ENCODE measurements at places on chromosomes 11 and 22. TPM values are rescaled to one million over a fixed set of nuclear protein-coding genes. Genes with fewer than 3 reads are reported as not detected.

Gene TRIM6
- 5.2 TPM for polyA plus RNA-seq

Gene DTX4
- polyA plus RNA-seq: 1.6 TPM

Gene DBX1
- polyA plus RNA-seq: not detected

DNA sequence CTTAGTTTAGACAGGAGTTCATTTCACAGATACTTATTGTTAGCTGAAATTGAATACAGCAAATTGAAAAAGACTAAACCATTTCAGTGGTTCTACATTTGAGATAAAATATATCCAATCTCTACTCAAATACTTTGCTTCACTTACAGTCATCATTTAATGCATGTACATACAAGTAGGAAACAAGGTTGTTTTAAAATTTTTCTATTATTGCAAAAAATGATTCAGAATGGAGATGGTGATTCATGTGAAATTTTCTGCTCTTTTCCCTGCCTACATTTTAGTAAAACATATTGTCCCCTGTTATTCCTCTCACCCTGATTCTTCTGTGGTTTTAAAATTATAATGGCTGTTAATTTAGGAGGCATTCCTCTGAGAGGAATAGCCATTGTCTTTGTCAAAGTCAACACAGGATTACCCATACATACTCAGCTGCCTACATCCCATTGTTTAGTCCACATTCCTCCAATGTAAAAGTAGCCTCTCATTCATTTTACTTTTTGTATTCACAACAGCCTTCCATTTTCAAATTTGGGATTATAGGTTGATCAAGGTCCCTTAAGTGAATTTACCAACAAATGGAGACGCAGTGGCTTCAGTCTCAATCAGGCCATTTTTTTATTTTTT lies 60.1 kb downstream of the TRPC6 start:
- DNase-seq: no peak
- no peak overlapping the region for H3K27ac ChIP-seq
- H3K4me3 ChIP-seq: no peak overlapping the region
- no peaks in the 10 kb centered on the region for H3K36me3 ChIP-seq

- no peaks in the 10 kb centered on the region for H3K36me3 ChIP-seq
- H3K4me1 ChIP-seq: no peaks in the 10 kb centered on the region
- H3K27me3 ChIP-seq: peaks cover 6% of the 10 kb centered on the region
- no peak overlapping the region for H3K27ac ChIP-seq
Measured at GRCh38 chr11:112753706-112754105, 207.5 kb upstream of the NCAM1 start.

GRCh38 chr11:60396799-60397198 lies 540 bp downstream of the MS4A14 start:
- no peaks in the 10 kb centered on the region for H3K36me3 ChIP-seq
- H3K4me1 ChIP-seq: no peaks in the 10 kb centered on the region
- H3K27ac ChIP-seq: no peak overlapping the region
- H3K4me3 ChIP-seq: no peak overlapping the region
- no peaks in the 10 kb centered on the region for H3K27me3 ChIP-seq

- no peak for DNase-seq
- H3K36me3 ChIP-seq: no peaks in the 10 kb centered on the region
Measured at GRCh38 chr22:43241138-43241597, 54.2 kb upstream of the TTLL12 start.

DNA sequence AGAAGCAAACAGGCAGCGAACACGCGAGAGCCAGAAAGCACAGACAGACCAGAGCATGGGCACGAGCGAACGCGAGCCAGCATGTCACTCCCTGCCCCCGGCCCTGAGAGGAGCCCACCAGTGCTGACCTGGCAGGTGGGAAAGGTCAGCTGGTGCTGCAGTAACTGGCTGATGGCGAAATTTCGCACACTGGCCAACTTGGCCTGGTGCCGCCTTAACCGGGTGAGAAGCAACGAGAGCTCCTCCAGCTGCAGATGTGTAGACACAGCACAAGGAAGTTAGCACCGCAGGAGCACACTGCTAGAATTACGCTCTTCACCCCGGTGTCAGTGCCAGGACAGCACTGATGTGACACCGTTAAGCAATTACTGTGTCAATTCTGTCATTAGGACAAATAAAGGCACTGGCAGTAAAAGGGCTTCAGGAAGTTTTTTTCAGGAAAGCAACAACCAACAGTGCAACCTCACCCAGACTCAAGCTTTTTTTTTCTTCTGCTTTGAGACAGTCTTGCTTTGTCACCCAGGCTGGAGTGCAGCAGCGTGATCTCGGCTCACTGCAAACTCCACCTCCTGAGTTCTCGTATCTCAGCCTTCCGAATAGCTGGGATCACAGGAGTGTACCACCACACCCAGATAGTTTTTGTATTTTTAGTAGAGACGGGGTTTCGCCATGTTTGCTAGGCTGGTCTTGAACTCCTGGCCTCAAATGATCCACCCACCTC lies 76.8 kb downstream of the C11orf58 start:
- no peaks in the 10 kb centered on the region for H3K36me3 ChIP-seq
- H3K27me3 ChIP-seq: peaks cover 4% of the 10 kb centered on the region
- no peak for DNase-seq
- H3K4me3 ChIP-seq: no peak overlapping the region
- H3K4me1 ChIP-seq: peaks cover 7% of the 10 kb centered on the region
- H3K27ac ChIP-seq: no peak overlapping the region

GRCh38 chr11:87739261-87739660 lies 436.0 kb downstream of the RAB38 start:
- H3K4me1 ChIP-seq: no peaks in the 10 kb centered on the region
- no peaks in the 10 kb centered on the region for H3K36me3 ChIP-seq
- no peak overlapping the region for H3K4me3 ChIP-seq
- no peaks in the 10 kb centered on the region for H3K27me3 ChIP-seq

GRCh38 chr11:57812634-57813033 lies 51.0 kb downstream of the CTNND1 start:
- H3K36me3 ChIP-seq: peaks cover 48% of the 10 kb centered on the region
- no peaks in the 10 kb centered on the region for H3K4me1 ChIP-seq
- no peak overlapping the region for H3K27ac ChIP-seq
- H3K27me3 ChIP-seq: no peaks in the 10 kb centered on the region

- no peaks in the 10 kb centered on the region for H3K36me3 ChIP-seq
- no peaks in the 10 kb centered on the region for H3K4me1 ChIP-seq
- H3K27ac ChIP-seq: no peak overlapping the region
Measured at GRCh38 chr11:104095791-104096190, 59.4 kb downstream of the DDI1 start.
